ENCODE measurements at places on chromosomes 3 and 15.

DNA sequence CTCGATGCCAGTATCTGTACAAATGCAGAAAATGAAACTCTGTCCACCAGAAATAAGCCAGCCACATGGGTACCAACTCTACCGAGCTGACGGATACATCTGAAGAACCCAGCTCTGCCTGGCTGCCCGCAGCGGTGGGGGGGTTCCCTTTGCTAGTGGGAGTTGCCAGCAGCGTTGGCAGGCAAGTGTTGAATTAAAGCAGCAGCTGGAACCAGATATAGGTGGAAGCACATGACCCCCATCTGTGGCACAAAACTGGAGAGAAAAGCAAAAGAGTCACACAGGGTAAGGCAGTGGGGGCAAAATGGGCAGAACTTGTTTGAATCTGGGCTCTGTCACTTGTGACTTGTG, 17.9 kb downstream of the CRYGS start:
- DNase-seq, result no peak

DNA sequence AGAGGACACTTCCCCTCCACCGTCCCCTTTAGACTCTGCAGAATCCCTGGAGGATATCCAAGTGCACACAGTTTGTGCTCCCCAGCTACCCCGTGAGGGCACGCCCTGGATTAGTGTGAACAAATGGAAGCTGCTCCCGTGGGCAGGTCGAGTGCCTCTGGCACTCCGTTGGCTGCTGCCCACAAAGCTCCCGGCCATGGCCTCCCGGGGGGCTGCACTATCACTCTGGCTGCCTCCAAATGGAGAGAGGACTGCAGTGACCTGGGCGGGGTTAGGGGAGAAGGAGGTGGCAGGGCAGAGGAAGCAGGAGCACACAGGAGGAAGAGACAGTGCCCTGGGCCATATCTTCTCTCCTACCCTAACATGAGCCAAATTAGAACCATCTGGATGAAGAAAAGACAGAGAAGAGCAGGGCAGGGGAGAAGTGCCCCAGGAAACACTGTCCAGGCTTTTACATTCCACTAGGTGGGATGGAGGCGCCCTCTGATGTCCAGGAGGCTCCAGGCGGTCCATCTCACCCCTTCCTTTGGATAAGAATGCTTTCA, 29.4 kb upstream of the ACAD9 start:
- DNase-seq, result no peak

- DNase-seq, result no peak
These were observed 331.0 kb upstream of the RASGRP1 start for GRCh38 chr15:38895326-38896255.

DNA sequence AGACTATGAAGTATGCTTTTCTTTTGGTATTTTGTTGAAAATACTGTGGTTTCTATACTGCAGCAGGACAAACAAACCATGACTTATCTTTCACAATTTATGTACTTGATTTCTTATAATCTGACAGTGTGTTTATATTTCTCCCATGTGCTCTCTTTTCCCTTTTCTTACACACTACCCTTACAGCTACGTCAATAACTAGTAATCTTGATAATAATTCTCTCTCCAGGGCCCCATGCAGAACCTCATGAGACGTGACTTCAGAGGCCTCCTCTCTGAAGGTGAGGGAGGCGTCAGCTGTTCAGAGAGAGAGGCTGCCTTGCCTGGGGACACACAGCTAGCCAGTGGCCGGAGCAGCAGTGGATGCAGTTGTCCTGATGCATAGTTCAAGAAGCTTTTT, 35.9 kb downstream of the KY start:
- no peak for DNase-seq

DNA sequence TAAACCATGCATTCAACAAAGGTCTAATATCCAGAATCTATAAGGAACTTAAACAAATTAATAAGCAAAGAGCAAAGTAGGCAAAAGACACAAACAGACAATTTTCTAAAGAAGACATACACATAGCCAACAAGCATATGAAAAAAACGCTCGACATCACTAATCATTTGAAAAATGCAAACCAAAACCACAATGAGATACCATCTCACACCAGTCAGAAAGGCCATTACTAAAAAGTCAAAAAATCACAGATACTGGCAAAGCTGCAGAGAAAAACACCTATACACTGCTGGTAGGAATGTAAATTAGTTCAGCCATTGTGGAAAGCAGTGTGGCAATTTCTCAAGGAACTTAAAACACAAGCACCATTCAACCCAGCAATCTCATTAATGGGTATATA, 53.8 kb downstream of the FSIP1 start:
- no peak for DNase-seq

DNA sequence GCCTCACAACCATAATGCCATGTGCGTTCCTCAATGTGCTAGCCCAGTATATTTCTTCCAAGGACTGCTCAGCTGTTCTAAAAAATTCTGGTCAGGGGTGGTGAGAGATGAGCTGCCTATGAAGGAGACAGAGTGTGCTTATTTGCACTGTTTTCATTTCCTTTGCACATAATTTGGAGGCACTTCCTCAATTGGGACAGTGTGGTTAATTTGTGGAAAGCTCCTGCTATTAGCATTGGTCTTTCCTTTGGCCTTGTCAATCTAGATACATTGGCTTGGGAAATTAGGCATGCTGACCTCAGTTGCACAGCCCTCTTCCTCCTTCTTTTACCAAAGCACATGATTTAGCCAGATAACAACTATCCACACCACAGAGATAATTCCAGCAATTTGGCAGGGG, 9.4 kb downstream of the FAM81A start:
- DNase-seq, result no peak

GRCh38 chr3:89889386-89889785, 782.0 kb downstream of the EPHA3 start:
- DNase-seq, result no peak

GRCh38 chr15:90489514-90489913, 40.2 kb upstream of the CRTC3 start:
- no peak for DNase-seq

- no peak for DNase-seq
These were observed 54.9 kb upstream of the PRR20G start for GRCh38 chr3:127342735-127343134.

DNA sequence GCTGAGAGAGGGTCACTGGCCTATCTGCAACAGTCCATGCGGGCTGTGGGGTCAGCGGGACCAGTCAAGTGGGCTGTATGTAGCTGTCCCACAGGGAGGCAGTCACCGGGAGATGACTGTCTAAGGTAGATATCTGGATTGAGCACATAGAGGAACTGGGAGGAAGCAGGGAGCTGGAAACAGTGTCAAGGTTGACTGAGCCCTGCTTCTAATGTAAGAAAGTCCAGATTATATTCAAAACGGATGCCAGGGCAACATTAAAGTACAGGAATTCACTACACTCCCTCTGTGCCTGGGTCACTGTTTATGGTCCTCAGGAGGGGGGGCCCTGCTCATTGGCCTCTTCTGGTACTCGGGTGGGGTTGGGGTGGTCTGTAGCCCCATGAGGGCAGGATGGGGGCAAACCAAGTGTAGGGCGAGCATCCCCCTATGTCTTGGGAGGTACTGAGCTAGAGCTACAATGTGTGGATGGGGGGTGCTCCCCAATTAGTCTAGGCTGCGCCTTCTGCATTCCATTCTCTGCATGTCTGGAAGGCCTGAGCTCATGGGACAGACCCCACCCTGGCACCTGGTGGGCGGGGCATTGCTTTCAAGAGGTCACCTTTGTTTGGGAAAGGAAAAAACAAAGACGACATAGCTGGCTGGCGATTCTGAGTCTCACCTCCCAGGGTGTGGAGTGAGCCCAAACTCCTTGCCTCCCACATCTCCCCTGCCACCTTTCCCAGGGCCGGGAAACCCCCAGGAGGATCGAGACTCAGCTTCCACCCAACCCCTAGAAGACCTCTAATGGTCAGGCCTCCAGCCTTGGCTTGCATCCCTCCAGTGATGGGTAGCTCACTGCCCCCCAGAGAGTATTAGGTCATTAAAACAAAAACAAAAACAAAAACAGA, 45.1 kb upstream of the C15orf39 start:
- DNase-seq, result no peak

DNA sequence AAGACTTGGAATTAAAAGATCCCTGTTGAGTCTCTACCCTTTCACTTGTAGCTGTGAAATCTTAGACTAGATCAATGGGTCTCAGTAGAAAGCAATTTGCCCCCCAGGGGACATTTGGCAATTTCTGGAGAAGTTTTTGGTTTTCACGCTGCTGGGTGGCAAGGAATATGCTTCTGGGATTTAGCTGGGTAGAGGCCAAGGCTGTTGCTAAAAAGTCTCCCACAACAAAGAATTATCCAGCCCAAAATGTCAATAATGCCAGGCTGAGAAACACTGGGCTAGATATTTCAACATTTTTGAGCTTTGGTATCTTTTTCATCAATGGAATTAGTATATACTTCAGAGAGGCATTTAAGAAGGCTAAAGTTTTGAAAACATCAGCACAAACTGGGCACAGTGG, 8.7 kb downstream of the CAPN7 start:
- no peak for DNase-seq

DNA sequence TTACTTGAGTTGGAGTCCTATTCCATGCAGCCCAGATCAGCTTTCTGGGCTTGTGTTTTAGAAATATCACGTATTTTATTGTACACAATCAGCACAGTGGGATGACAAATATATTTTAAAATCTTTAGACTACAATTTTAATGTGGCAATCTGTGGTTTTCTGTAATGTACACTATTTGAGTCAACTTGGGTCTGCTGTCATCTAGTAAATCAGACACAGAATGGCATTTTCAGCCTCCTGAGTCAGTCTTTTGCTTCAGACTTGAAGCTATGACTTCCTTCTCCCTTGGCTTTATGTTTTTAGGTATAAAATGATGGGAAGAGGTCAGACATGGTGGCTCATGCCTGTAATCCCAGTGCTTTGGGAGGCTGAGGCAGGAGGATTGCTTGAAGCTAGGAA, 232.1 kb downstream of the NECTIN3 start:
- no peak for DNase-seq

GRCh38 chr15:85730001-85730820, 64.5 kb downstream of the KLHL25 start:
- no peak for DNase-seq

DNA sequence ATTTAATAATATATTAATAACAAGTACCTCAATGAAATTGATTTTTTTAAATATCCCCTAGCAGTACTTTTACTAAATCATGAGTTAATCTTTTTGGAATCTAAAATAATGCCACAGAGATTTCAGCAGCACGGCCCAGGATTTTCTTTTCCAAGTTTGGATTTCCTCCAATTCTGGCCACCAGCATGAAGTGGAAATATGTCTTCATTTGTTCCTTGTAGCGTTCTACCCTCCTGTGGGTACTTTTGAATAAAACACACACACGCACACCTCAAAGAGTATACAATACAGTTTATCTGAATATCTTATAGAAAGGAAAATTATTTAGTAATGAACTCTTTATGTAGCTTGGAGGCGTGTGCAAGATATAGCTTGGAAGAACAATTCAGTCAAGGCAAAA, 125.1 kb upstream of the STT3B start:
- DNase-seq, result no peak

- DNase-seq, result peak; percentile 23
These were observed 1.7 kb upstream of the SLC2A2 start for GRCh38 chr3:171028025-171028778.

DNA sequence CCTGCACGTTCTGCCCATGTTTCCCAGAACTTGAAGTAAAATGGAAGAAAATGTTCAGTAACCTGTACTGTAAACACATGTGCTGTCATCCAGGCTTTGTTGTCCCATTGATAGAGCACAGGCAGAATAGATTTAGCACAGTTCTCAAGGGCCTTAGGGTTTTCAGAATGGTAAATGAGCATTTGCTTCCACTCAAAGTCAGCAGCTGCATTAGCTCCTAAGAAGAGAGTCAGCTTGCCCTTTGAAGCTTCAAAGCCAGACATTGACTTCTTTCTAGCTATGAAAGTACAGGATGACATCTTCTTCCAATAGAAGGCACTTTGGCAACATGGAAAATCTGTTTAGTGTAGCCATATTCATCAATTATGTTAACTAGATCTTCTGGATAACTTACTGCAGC, 76.2 kb upstream of the TMEM108 start:
- no peak for DNase-seq

DNA sequence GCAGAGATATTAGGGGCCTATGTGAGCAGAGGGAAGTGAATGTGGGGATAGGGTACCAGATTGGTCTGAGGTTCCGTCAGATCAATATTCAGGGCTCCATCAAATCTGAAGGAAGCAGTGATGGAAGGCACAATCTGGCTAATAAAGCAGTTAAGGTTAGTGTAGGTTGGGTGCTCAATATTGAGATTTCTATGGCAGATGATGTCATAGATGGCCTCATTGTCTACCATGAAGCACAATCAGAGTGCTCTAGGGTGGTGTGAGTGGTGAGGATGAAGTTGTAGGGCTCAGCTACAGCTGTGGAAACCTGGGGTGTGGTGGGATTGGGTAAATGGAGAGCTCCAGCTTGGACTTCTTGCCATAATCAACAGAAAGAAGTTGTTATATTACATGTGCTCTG, 58.2 kb downstream of the NR2F2 start:
- no peak for DNase-seq

DNA sequence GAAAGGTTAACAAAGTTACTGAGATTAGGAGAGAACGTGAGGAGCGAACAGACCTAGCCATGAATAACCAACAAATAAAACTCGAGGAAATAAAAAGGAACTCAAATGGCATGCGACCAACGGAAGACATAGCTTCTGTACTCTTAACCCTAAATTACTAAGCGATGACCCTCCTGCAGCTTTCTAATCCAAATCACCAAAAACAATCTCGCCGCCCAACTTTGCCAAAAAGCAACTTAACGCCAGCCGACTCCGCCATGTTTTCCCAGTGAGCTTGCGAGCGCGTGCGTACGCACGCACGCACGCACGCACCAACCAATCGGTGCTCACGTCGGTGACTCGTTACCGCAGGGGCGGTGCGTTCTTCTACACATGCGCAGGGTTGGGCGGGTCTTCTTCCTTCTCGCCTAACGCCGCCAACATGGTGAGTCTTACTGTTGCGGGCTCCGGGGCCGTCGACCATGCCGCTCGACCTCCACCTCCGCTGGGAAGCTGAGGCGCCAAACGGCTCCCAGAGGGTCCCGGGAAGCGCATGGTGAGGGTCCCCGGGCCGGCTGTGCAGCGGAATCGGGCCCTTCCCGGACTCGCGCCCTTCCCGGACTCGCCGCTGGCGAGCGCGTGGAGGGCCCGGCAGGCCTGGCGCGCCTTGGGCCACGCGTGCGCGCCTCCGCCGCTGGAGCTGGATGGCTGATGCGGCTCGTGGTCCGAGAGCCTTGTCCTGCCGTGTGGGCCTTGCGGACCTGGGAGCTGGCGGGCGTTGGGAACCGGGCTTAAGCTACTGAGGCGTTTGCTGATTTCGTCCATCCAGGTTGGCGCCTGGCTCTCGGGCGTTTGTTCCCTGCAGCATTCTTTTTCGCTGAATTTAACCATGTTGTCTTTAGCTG, at the start of gene RPL14:
Gene RPL14, plus strand, starts transcription at position 400 of the 884 bp plus-strand sequence. Its CDS starts 133 bp downstream, at position 533.
- DNase-seq, result peak; percentile 90

- DNase-seq, result no peak
These were observed 22.8 kb upstream of the ALDH1A3 start for GRCh38 chr15:100856867-100857266.

DNA sequence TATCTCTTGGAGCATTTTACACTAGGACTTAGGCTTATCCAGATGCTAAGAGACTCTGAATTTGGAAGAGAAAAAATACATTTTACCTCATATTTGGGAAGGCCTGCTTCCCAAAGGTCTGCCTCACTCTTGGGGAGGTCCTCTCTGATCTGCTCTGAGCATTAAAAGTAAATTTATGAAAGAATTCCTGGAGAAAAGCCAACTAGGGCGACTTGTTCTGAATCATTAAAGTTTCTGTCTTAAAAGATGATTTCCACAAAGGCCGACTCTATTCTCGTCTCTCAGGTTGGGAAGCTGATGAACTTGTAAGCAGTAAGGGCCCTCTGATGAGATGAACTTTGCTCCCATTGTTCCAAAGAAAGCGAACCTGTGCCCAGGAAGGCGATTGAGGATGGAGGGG, 48.7 kb upstream of the HES1 start:
- no peak for DNase-seq

Data from CD8-positive, alpha-beta T cell (primary cell).